ENCODE measurements at places on chromosomes 7 and 10. TPM values are rescaled to one million over a fixed set of nuclear protein-coding genes. Genes with fewer than 3 reads are reported as not detected.

The NPC1L1 gene
- not detected for total RNA-seq

DNA sequence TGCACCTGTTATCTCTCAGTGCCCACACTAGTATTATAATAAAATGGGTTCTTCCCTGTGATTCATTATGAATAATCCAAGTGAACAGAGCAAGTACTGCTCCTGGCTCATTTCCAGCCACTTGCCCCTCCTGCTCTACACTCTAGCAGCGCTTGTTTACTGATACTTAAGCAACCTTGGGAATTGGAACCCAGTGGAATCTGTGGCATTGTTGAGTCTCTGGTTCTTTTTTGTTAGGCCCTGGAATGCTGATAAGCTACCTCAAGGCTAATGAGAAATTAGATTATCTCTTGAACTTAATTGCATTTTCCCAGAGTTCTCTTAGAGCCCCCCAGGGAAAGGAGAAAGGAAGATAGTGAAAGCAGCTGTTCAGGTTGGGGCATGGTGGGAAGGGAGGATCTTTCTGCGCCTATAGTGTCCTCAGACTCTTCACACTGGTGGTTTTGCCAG is 34.0 kb downstream of the PRKAR2B start:
- DNase-seq, result peak; percentile 11

DNA sequence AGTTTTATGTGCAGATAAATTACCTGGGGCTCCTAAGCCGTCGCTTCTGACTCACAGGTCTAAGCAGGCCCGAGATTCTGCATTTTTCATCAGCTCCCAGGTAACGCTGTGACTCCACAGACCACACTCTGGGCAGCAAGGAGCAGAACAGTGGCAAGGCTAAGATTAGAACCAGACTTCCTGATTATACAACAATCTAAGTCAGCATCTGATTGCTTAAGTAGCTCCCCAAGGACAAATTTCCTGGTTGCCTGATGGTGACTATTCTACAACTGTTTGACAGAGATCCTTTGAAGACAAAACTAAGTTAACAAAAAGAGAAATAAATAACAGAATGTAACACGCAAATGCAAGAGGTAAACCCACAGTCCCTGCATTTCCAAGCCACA is 69.0 kb downstream of the CREB3L2 start:
- peak; percentile 82 for DNase-seq

GRCh38 chr10:121579656-121580055 is 18.6 kb downstream of the FGFR2 start:
- no peak for DNase-seq

The PNLIP gene
- not detected for total RNA-seq

The SDK1 gene
- not detected for total RNA-seq

DNA sequence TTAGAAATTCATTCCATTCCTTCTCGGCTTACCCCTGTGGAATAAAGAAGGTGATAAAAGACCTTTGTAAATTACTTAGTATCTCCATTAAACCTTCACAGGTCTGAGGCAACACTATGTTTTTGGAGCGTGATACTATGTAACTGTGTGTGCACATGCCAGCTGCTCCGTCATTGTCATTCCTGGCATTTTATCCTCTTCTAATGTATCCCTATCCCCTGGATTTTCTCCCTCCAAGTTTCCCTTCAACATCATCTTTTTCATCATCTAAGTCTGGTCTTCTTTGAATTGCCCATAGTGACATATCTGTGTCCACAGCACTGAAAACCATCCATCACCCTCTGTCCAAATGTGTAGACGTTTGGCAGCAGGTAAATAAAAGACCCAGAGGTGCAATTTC is 125.7 kb downstream of the TEX36 start:
- no peak for DNase-seq

The EN2 gene
- total RNA-seq, result not detected

DNA sequence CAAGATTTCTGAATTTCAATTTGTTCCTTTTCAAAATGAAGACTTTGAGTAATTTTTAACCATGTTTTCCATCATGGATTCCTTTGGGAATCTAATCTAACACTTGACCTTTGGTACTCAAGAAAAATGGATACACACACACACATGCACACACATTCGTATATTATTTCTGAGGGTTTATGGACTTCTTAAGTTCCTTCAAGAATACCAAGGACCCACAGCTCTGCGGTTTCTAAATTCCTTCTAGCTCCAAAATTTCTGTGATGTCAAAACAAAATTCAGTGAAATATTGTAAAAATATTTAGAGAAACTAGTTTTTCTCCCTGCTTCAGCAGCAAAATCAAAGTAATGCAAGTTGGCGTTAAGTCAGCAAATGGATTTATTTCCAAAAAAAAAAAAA is 98.3 kb upstream of the FAM13C start:
- no peak for DNase-seq

The EGFR gene
- total RNA-seq, result 147 TPM

DNA sequence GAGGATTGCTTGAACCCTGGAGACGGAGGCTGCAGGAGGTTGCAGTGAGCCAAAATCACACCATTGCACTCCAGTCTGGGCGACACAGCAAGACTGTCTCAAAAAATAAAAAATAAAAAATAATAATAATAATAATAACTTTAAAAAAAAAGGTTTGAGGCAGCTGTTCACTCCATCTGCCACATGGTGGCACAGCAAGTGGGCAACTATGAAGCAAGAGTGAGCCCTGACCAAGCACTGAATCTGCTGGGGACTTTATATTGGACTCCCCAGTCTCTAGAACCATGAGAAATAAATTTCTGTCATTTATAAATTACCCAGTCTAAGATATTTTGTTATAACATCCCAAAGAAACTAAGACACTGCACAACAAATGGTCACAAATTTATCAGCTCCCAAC is 14.6 kb upstream of the BRI3 start:
- DNase-seq, result peak; percentile 52

DNA sequence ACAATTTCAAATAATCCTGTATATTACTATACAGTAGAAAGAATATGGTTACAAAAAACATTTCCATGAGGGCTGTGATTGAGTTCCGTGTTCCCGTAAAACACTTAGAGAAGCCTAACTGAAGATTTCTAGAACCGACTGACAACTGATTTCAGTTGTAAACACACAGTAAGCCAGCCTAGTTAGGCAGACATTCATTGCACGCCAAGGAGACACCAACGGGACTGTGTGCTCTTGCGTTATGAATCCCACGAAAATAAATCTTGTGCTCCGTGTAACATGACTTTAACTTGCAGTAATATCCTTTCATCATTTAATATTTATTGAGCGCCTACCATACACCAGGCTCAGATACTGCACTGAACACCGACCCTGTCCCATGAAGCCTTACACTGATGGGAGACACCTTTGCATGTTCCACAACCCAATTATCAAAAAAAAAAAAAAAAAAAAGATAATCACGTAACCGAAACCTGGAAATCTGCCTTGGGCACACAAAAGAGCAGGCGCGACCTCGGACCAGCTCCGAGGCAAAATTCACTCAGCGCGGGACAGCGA is 420 bp upstream of the KLHL7 start:
- no peak for DNase-seq

The CUEDC2 gene
- total RNA-seq, result 61.4 TPM

The PDE6C gene
- not detected for total RNA-seq
